Occipital lobe (tissue), 3 donors: ENCODE measurements at places on chromosomes 11 and 22. TPM values are rescaled to one million over a fixed set of nuclear protein-coding genes. Genes with fewer than 3 reads are reported as not detected.

ADORA2A gene
- total RNA-seq = 8.0 TPM

NUP50 gene
- total RNA-seq = 65.4 TPM

KCTD14 gene
- 0.78 TPM for total RNA-seq

OR2D2 gene
- total RNA-seq = 0.31 TPM

OR52A1 gene
- not detected for total RNA-seq

DNA sequence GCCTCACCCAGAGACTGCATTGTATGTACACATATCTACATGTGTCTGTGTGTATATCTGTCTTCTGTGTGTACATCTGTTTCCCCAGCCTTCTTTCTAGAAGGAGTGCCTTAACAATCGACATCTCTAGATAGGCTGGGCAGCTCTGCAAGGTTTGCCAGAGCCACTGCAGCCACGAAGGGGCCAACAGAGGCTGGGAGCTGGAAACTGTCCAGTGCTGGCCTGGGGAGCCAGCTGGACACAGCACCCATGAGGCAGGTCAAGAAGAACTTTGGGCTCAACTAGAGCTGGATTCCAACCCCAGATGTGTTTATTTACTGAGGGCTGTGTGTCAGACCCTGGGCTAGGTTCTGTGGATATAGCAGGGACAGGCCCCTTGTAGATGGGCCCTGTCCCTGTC lies 3.3 kb downstream of the SGSM1 start:
- no peak for DNase-seq

- DNase-seq = no peak
Measured at GRCh38 chr22:39097098-39098020, at the start of gene APOBEC3H. APOBEC3H (plus strand) TSS chr22:39097244; CDS start chr22:39100279, 3,035 bp downstream.

- DNase-seq = no peak
Measured at GRCh38 chr11:116229236-116229970, 543.4 kb downstream of the BUD13 start.

DNA sequence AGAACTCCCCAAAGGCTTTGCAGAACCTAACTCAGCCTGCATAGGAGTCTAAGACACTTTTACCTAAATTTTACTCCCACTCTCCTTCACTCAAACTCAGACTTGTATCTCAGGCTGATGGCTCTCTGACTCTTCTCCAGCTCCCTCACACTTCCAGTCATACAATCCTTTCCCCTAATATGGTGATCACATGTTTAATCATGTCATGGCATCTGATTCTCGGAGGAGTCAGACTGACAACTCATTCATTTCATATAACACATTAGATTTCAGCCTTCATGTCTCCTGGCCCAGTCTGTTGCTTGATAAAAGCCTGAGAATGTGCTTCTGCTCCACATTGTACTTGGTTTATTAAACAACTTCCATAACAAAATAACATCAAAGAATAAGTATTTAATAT lies 1503.9 kb upstream of the TENM4 start:
- no peak for DNase-seq

DNA sequence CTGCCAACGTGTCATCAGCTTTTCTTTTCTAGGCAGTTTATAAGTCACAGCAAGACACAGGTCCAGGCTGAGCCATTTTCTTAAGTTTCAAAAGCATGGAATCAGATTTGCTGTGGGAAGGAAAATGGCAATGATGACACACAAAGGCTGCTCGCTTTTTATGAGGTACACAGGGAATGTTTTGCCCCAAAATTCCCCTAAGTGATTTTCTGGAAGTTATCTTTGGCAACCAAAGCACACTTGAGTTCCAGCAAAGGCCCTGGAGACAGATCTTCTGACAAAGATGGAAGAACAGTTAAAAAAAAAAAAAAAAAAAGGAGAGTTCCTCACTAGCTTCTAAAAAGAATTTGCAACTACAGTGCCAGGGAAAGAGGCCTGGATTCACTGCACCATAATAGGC lies 260.8 kb downstream of the LARGE1 start:
- no peak for DNase-seq

- no peak for DNase-seq
Measured at GRCh38 chr11:75425422-75425821, 7.6 kb downstream of the KLHL35 start.

GRCh38 chr11:86492370-86493010 lies 117.8 kb downstream of the CCDC81 start:
- DNase-seq = no peak

GRCh38 chr11:104075706-104076105 lies 39.3 kb downstream of the DDI1 start:
- DNase-seq = no peak

DNA sequence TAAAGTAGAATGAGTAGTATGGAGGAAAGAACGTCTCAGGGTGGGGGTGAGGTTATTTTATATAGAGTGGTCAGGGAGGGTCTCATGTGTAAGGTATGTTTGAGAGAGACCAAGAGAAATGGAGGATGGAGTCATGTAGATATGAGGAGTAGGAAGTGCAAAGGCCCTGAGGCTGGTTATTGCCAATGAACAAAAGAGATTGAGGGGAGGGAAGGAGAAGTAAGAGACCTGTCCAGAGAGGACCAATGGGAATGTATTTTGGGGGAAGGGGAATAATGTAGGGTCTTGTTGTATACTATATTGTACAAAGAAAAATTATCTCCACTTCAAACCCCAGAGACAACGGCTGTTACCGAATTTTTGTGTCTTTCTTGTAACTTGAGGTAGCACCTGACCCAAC lies 9.8 kb downstream of the CTNND1 start:
- no peak for DNase-seq

- no peak for DNase-seq
Measured at GRCh38 chr11:110415081-110415480, 14.7 kb upstream of the FDX1 start.

GRCh38 chr11:91394727-91395414 lies 829.7 kb upstream of the FAT3 start:
- DNase-seq = no peak

GRCh38 chr11:27692781-27693180 lies 7.5 kb downstream of the BDNF start:
- no peak for DNase-seq
